GM23338 (cell line): ENCODE measurements at places on chromosomes 1 and 21. TPM values are rescaled to one million over a fixed set of nuclear protein-coding genes. Genes with fewer than 3 reads are reported as not detected.

GPR157 gene
- polyA plus RNA-seq, result 0.81 and 0.85 TPM in 2 replicates

PLA2G2D gene
- polyA plus RNA-seq, result not detected in 2 replicates

VASH2 gene
- polyA plus RNA-seq, result 129 and 136 TPM in 2 replicates

ADAMTS1 gene
- polyA plus RNA-seq, result 5.6 and 6.1 TPM in 2 replicates

FLG gene
- polyA plus RNA-seq, result not detected in 2 replicates
